ENCODE measurements at places on chromosomes 2 and 18. TPM values are rescaled to one million over a fixed set of nuclear protein-coding genes. Genes with fewer than 3 reads are reported as not detected.
A peak's percentile ranks its signal among the peaks of the same experiment; 100 is the strongest.

DNA sequence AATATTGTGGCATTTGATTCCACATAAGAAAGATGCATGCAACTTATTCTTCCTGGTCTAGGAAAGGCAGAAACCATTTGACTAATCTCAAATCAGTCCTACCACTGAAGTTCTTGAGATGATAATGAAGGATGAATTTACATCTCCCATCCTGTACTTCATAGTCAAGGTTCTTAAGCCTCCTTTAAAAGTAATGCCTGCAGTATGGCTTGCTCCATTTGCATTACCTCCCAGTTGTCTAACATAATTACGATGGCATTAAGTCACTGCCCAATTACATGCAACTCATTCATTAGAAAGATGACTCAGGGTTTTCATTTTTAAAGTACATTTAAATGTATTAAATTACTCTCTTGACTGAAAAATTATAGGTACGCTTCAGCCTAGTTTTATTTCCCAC lies 32.2 kb downstream of the THADA start:
- no peak for DNase-seq

GRCh38 chr2:11962707-11963328 lies 216.4 kb downstream of the LPIN1 start:
- peak; percentile 62 for DNase-seq

APCDD1 gene
- total RNA-seq: 70.8 TPM

- DNase-seq: no peak
These were observed 38.0 kb upstream of the YWHAQ start for GRCh38 chr2:9668687-9669345.

NRBP1 gene
- 87.7 TPM for total RNA-seq

DNA sequence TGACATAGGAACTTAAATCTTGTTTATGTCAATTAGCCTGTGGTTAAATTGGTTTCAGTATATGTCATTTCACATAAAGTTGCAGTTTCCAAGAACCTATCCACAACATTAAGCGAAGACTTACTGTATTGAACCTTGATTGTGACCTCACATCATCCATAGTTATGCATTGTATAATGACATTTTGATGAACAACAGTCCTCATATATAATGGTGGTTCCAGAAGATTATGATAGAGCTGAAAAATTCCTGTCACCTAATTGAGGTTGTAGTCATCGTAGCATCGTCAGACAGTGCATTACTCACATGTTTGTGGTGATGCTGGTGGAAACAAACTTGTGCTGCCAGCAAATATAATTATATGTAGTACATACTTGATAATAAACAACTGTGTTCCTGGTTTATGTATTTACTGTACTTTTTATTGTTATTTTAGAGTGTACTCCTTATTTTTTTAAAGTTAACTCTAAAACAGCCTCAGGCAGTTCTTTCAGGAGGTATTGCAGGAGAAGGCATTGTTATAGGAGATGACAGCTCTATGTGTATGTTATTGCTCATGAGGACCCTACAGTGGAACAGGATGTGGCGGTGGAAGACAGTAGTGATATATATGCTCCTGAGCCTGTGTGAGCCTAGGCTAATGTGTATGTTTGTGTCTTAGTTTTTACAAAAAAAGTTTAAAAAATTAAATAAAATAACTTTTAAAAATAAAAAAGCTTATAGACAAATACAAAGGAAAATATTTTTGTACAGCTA lies 56.6 kb downstream of the UBE2E3 start:
- no peak for DNase-seq

GRCh38 chr2:206158563-206159345 lies 490 bp downstream of the NDUFS1 start:
- no peak for DNase-seq

GRCh38 chr2:238069877-238070276 lies 9.1 kb downstream of the SCLY start:
- no peak for DNase-seq

TCF23 gene
- total RNA-seq: 0.85 TPM

GRCh38 chr2:9982248-9982647 lies 30.8 kb downstream of the GRHL1 start:
- no peak for DNase-seq

DNA sequence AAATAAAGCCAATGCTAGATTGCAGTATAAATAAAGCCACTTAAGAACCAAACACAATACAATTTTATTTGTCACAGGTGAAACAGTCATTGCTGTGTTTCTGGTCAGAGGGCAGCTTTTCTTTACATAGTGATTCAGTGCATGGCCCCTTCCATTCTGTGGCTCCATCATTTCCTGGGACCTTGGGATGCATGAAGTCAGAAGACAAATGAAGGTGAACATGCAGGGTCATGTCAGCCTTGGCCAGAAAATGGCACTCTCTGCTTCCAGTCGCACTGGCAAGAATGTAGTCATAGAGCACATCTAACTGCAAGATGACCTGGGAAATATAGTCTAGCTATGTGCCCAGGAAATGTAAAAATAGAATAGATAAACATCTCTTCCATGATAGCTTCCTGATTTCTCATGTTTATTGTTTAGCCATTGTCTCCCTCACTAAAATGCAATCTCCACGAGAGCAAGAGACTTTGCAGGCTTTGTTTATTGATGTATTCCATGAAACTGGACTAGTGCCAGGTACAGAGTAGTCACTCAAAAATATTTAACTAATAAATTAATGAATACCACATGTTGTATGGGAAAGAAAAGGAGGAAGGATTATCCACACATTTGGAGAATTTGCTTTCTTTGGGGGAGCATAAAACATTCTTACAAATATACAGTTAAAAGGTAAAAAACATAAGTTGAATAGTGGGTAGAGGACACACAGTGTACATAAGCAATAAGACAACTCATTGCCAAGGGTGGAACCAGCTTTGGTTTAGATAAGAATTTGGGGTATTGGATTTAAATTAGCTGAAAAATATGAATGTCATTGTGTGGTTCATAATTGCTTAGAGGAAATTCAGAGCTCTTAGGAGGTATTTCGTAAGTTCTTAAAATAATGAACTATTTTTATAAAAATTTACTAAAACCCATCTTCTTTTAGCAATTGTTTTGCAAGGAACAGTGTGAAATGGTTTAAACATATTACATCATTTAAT lies 343.8 kb downstream of the PID1 start:
- no peak for DNase-seq

ACMSD gene
- not detected for total RNA-seq

DNA sequence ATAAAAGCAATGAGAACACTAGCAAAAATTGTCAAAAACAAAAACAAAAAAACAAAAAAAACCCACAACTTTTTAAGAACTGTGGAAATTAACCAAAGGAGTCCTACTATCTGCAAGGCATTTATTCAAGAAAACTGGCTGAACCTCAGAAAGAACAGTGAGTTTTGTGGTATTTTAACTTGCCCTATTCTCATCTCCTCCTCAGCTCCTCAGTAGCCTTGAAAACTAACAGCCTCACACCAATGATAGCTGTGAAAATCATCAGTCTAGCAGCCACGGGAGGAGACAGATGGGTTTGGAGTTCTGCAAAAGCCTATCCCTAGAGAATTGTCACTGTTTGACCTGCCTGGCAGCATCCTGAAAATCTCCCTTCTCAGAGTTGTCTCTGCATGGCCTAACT lies 20.1 kb upstream of the DNER start:
- no peak for DNase-seq

GRCh38 chr2:240704651-240705050 lies 13.0 kb downstream of the AQP12A start:
- DNase-seq: no peak

- no peak for DNase-seq
These were observed 269.6 kb downstream of the HAUS1 start for GRCh38 chr18:46373791-46374190.

DNA sequence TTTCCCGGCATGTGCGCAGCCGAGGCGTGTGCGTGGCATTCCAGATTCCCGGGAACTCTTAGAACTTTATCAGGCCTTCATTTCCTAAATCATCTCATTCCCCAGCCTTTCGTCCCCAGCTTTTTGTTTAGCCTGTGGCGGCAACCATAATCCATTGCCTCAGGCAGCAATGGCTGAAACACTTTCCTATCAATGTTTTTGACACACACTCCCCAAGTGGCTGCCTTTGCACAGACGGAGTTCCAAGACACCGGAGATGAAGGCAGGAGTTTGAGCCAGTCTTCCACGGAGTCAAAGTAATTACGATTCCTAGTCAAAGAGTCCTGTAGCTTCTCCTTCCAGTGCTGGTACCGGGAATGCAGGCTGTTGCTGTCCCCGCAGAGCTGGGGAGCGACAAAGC lies 64.8 kb downstream of the KCNG2 start:
- no peak for DNase-seq

RAB27B gene
- total RNA-seq: 19.8 TPM

ALLC gene
- total RNA-seq: 0.16 TPM

DNA sequence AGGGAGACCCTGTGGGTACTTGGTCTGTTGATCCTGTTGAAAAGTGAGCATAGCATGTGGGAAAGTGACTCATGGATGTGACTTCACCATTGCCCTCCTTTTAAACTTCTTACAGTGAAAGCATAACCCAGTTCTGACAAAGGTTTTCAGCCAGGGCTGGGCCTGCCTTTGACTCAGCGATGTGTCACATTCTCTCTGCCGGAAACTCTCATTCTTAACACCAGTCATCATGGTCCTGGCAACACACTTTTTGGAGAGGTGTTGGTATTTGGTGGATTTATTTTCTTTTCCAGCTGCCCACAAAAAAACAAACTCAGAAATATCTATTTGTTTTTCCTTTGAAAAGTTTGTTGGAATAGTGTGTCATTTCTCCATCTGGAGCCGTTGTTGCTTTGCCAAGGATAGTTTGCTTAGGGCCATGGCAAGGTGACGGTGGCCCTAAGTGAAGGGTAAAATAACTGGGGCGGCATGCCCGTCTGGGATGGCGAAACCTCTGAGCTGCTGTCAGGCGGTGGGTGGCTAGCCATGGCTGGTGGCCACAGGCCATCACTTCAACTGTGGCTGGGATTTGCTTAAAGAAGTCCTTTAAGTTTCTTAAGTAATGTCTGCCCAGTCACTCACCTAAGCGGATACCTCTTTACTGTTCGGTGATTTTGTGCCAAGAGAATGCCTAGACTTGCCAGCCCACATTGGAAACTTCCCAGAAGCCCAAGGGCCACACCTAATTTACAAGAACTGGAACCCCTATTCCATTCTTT lies 123.3 kb downstream of the LTBP1 start:
- DNase-seq: no peak

- no peak for DNase-seq
These were observed 215.1 kb upstream of the TRIB2 start for GRCh38 chr2:12501469-12502158.

- no peak for DNase-seq
These were observed 731.0 kb upstream of the LRATD1 start for GRCh38 chr2:13901526-13901925.

DNA sequence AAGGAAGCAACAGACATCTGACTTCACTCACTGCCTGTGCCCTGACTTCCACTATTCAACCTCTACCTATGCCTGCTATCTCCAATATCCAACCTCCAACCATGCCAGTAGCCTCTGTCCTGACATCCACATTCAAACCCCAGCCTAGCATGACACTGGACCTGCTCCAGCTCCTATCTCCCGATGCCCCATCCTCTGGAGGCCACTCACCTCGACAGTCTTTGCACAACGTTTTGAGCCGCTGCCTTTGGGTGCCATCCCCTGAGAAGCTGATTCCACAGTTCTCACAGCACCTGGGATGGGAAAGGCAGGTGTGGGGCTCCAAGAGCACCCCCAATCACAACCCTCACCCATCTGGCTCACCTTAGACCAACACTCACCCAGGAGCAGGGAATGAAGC lies 4.9 kb downstream of the MBD1 start:
- DNase-seq: no peak

GRCh38 chr2:36123995-36124394 lies 231.6 kb upstream of the CRIM1 start:
- DNase-seq: no peak

- DNase-seq: peak; percentile 21
These were observed 1.4 kb upstream of the CTNNA2 start for GRCh38 chr2:79511320-79511951.

DNA sequence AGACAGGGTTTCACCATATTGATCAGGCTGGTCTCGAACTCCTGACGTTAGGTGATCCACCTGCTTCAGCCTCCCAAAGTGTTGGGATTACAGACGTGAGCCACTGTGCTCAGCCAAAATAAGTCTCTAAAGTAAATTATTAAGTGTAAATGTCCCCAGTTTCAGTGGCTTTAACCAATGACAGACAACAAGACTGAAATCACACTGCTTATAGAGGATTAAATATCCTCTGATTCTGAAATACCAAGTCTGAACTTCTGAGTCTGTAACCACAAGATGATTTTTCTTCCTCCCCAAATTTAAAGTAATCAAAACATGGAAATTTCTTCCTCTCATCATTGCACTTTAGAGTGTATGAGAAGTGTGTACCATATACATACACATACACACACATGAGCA lies 16.5 kb upstream of the ANKRD44 start:
- no peak for DNase-seq

FBXO11 gene
- total RNA-seq: 149 TPM

FAM161A gene
- 15.3 TPM for total RNA-seq

GRCh38 chr2:53455094-53455493 lies 312.5 kb upstream of the CHAC2 start:
- no peak for DNase-seq

- no peak for DNase-seq
These were observed 116.3 kb upstream of the WDSUB1 start for GRCh38 chr2:159402790-159403189.

DNA sequence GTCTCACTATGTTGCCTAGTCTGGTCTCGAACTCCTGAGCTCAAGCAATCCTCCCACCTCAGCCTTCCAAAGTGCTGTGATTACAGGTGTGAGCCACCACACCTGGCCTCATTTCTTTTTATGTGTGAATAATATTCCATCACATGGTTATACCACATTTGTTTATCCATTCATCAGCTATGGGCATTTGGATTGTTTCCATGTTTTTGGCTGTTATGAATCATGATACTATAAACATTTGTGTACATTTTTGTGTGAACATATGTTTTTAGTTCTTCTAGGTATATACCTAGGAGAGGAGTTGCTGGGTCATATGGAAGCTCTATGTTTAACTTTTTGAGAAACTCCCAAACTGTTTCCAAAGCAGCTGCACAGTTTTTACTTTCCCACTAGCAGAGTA lies 24.4 kb downstream of the PKP4 start:
- DNase-seq: no peak

DNA sequence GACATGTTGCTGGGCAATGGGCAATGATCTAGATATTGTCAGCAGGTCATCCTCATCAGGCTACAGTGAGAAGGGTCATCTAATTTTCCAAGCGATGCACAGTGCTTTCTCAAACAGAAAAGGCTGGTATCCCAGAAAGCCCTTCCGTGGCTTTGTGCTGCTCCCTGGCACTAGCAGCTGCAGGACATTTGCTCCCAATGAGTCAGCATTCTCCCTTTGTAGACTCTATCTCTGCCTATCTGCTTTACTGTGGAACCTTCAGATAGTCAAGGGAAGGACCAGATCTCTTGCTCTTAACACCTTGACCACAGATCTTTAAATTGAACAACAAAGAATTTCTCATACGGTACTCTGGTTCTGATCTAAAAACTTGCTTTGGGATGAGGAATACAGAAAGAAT lies 101.4 kb downstream of the CDH2 start:
- DNase-seq: no peak

DNA sequence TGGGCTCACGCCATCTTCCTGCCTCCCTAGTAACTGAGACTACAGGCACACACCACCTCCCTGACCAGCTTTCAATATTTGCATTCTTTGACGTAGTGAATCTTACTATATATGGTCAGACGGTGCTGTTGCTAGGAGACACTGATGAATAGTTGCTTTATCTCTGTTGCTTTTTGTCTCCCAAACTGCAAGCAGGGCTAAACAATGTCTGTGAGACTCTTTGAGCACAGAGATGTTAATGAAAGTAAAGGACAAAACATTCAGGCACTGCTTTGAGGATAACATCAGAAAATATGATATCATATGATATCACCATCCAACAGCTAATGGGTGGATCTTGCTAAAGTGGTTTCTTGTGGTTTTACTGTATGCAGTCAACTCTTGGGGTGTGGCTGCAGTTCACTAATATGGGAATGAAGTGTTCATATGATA lies 43.0 kb downstream of the EMILIN2 start:
- DNase-seq: no peak

SUCLG1 gene
- total RNA-seq: 80.7 TPM

Data from urinary bladder (tissue), 4 donors.